ENCODE measurements at places on chromosomes 2 and 18. TPM values are rescaled to one million over a fixed set of nuclear protein-coding genes. Genes with fewer than 3 reads are reported as not detected.

DNA sequence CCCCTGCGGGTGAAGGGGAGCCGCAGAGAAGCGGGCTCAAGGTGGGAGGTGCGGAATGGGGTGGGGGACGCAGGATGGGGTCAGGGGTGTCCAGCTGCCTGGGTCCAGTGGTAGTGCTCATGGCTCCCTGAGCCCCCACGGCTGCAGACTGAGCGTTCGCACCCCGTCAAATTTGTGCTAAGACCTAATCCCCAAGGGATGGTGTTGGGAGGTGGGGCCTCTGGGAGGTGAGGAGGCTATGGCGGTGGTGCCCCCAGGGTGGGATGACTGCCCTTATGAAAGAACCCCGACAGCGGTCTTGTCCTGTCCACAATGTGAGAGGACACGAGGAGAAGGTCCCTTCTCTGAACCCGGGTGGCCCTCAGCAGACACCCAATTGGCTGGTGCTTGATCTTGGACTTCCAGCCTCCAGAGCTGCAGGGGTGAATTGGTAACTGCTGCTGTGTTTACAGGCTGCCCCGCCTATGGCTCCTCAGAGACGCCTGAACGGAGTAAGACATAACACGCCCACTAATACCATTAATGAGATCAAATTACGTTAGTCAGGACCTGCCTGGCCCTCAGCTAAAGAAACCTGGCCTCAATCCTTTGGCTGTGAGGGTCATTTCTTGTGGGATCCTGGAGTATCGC, 42.6 kb downstream of the PXDN start:
- no peak overlapping the region for H3K27ac ChIP-seq
- no peak for DNase-seq
- H3K4me1 ChIP-seq, result no peaks in the 10 kb centered on the region
- no peaks in the 10 kb centered on the region for H3K36me3 ChIP-seq
- no peaks in the 10 kb centered on the region for H3K27me3 ChIP-seq
- no peak overlapping the region for H3K4me3 ChIP-seq

Gene LIMS3
- not detected for total RNA-seq

DNA sequence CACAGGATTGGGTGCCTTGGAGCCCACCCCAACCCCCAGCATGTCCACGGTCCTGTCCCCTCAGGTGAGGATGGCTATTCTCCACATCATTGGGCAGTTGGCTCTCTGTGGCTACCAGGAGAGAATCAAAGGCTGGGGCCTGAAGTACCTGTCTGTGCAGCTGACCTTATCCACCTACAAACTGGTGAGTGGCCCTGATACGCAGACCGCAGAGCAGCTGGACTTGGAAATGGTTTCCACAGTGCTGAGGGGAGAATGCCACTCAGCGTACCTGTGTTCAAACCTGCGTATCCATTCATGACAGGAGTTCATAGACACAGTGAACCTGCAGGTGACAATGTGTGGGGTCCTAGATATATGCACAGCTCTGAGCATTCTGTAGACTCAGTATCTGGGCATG, 21.6 kb downstream of the MROH2A start:
- no peaks in the 10 kb centered on the region for H3K36me3 ChIP-seq
- no peak overlapping the region for H3K27ac ChIP-seq
- H3K27me3 ChIP-seq, result no peaks in the 10 kb centered on the region

Gene SLC9A2
- not detected for total RNA-seq

DNA sequence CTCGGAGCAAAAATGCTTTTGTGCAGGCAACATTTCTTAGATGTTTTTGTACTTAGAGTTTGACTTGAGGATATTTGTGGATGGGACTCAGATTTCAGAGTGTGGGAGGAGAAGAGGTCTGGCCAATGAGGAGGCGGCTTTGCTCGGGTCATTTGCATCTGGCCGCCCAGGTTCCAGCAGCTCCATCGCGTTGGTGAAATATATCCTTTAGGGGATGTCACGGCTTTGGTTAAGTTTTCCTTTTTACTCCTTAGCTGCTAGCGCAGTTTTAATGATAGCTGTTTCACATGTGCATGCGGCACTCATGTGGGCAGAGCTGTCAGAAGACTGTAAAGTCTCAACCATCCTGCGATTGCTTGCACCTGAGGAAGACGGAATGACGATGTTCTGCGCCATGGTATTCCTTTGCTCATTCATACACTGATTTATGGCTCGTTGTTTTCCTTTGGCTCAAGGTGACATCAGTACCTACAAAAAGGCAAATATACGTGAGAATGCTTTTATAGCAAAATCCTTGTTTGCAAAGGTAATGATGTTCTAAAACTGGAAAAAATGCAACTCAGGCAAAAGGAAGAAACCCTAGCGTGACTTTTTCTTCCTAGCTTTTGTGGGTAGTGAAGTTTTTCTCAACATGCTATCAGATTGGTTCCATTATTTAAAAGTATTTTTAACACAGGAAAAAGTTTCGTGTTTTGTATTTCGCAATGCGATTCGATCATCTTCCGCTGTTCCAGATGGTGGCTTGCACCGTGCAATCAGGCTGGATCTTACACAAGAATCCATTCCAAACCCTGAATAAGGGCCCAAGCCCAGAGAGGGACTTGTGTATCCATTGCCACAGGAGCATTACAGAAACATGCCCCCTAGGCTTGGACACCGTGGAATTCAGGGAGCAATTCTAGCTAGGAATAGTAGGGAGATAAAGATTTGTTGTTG, 70.5 kb upstream of the ZNF516 start:
- H3K36me3 ChIP-seq, result no peaks in the 10 kb centered on the region
- H3K4me3 ChIP-seq, result no peak overlapping the region
- no peak overlapping the region for H3K27ac ChIP-seq
- H3K4me1 ChIP-seq, result peaks cover 3% of the 10 kb centered on the region
- H3K27me3 ChIP-seq, result peaks cover 10% of the 10 kb centered on the region
- no peak for DNase-seq

Gene SLC38A11
- total RNA-seq, result not detected

- H3K4me3 ChIP-seq, result no peak overlapping the region
- peaks cover 83% of the 10 kb centered on the region for H3K36me3 ChIP-seq
- no peak overlapping the region for H3K27ac ChIP-seq
- H3K4me1 ChIP-seq, result peaks cover 3% of the 10 kb centered on the region
These were observed 35.1 kb downstream of the WDR43 start for GRCh38 chr2:28929581-28929980.

DNA sequence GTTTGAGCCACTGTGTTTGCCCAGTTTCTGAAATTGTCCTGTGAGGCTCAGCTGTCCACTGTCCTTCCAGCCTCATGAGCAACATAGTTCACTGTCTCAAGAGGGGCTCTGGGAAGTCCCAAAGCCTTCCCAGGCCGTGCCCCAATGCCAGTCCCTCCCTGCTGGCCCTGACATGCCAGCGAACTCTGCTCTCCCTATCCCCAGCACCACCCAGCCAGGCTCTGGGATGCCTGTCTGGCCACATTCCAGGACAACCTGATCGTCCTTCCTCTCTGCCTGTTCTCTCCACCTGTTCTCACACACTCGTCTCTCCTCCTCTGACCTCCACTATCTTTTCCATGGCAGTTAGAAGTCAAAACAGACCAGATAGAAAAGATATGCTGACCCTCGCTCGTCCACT, 278.0 kb upstream of the ID2 start:
- peaks cover 5% of the 10 kb centered on the region for H3K27me3 ChIP-seq
- H3K36me3 ChIP-seq, result peaks cover 1% of the 10 kb centered on the region
- peaks cover 15% of the 10 kb centered on the region for H3K4me1 ChIP-seq
- no peak for DNase-seq
- H3K4me3 ChIP-seq, result no peak overlapping the region
- no peak overlapping the region for H3K27ac ChIP-seq

DNA sequence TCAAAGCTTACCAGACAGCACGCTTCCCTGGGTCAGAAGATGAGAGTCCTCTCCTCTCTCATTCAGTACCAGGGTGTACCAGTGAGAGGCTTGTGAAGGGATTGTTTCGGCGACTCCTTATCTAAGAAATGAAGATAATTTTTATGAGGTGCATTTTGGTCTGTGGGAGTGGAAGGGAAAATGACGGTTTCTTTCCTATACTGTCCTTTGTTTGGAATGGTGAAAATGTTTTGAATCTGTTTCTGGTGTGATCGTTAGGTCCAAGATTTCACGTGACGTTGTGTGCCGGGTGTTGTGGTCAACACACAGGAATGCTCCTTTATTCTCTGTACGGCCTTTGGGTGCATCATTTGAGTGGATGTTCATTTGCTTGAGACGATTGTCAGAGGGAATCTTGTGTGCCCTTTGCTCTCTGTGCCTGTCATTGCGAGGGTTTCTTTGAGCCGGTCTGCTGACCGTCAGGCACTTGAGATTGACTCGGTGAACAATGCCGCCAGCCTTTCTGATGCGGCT, 183.5 kb downstream of the AGAP1 start:
- no peak overlapping the region for H3K27ac ChIP-seq
- H3K36me3 ChIP-seq, result no peaks in the 10 kb centered on the region
- no peak for DNase-seq
- no peaks in the 10 kb centered on the region for H3K4me1 ChIP-seq
- H3K27me3 ChIP-seq, result peaks cover 23% of the 10 kb centered on the region

GRCh38 chr2:129768036-129768386, 211.5 kb upstream of the RAB6C start:
- no peaks in the 10 kb centered on the region for H3K4me1 ChIP-seq
- DNase-seq, result no peak
- no peaks in the 10 kb centered on the region for H3K27me3 ChIP-seq
- no peak overlapping the region for H3K4me3 ChIP-seq
- no peaks in the 10 kb centered on the region for H3K36me3 ChIP-seq

Gene PCBP1
- 447 TPM for total RNA-seq

DNA sequence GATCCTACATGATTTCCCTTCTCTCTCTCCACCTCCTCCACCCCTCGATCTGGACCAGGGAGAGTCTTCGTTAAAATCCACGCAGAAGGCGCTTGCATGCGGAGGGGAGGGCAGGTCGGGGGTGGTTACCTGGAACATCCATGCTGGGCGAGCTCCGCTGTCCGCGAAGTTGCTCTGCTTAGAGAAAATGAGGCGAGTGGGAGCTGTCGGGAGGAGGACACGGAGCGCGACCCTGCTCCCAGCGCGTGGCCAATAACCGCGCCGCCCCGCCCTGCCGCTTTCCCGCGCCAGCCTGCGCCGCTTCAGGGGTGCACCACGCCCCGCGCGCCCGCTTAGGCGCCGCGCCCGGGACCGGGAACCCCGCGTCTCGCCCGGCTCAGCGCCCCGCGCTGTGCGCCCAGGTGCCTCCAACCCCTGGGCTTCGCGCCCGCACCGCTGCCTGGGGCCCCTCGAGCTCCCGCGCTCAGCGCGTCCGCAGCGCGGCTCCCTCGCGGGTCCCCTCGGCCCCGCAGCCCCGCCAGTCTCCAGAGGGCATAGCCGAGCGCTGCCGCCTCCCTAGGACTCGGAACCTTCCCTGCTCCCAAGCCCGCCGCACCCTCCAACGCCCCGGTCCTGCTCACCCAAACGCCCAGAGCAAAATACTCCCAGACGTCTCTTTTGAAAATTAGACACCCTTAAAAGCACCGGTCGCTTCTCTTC, 636 bp downstream of the CBLN2 start:
- H3K27me3 ChIP-seq, result peaks cover 44% of the 10 kb centered on the region
- DNase-seq, result no peak
- no peak overlapping the region for H3K4me3 ChIP-seq
- no peaks in the 10 kb centered on the region for H3K36me3 ChIP-seq

GRCh38 chr2:189441709-189442074, 418 bp downstream of the WDR75 start:
- H3K27me3 ChIP-seq, result peaks cover 7% of the 10 kb centered on the region
- H3K27ac ChIP-seq, result peak overlapping the region; percentile 99
- peaks cover 14% of the 10 kb centered on the region for H3K4me1 ChIP-seq
- H3K36me3 ChIP-seq, result peaks cover 14% of the 10 kb centered on the region
- no peak for DNase-seq

DNA sequence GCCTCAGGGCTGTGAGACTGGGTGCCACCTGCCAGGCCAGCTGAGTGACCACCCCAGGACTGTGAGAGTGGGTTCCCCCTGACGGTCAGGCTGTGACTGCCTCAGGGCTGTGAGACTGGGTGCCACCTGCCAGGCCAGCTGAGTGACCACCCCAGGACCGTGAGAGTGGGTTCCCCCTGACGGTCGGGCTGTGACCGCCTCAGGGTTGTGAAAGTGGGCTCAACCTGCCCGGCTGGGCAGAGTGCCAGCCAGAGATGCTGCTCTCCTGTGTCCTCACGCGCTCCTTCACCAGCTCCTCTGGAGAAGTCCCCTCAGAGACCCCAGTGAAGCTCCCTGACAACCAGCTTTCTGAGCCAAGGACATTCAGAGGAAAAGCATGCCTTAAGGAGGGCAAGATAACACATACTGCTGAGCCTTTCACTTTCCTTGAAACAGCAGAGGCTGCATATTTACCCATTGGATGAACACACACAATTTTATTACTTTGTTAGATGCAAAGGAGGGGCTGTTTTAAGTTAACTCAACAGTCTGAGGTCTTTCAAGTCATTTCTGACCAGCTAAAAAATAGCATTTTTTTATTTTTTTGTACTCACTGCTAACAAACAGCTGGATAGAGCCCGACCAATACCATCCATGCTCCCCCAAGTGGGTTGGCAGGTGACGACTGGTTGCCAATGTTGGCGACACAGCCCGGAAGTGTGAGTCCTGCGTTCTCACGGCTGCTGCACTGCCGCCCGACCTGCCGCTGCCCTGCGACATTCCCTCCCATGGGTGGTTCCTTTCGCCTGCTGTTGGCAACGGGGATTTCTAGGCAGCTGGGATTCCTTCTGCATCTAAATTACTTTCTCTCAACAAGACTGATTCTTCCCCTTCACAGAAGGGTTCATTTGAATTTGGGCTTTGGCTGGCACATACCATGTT, 70.7 kb downstream of the NDUFA10 start:
- H3K36me3 ChIP-seq, result peaks cover 1% of the 10 kb centered on the region
- no peak overlapping the region for H3K4me3 ChIP-seq
- H3K27ac ChIP-seq, result no peak overlapping the region
- no peaks in the 10 kb centered on the region for H3K27me3 ChIP-seq

GRCh38 chr2:14633061-14633460, 544 bp downstream of the LRATD1 start:
- no peaks in the 10 kb centered on the region for H3K36me3 ChIP-seq
- no peak overlapping the region for H3K4me3 ChIP-seq
- peaks cover 52% of the 10 kb centered on the region for H3K27me3 ChIP-seq

- peaks cover 64% of the 10 kb centered on the region for H3K27me3 ChIP-seq
- H3K4me1 ChIP-seq, result peaks cover 23% of the 10 kb centered on the region
- no peaks in the 10 kb centered on the region for H3K36me3 ChIP-seq
- H3K27ac ChIP-seq, result no peak overlapping the region
- peak overlapping the region; percentile 89 for H3K4me3 ChIP-seq
- peak; percentile 73 for DNase-seq
These were observed 1.4 kb downstream of the FZD5 start for GRCh38 chr2:207768168-207768865.

GRCh38 chr2:159044804-159045286, 76.4 kb downstream of the TANC1 start:
- no peak for DNase-seq
- no peak overlapping the region for H3K27ac ChIP-seq
- H3K4me3 ChIP-seq, result no peak overlapping the region
- peaks cover 2% of the 10 kb centered on the region for H3K4me1 ChIP-seq

All from activated CD4-positive, alpha-beta T cell treated with anti-CD3 and anti-CD28 coated beads, Interleukin-2, amount 10 ng/mL, durations not matched to agents 24 days and 14 days (primary cell).